GM23248 (cell line): ENCODE measurements at places on chromosomes 7 and 10.

GRCh38 chr10:17375936-17376584 is 78.3 kb downstream of the ST8SIA6 start:
- peak; percentile 8 for DNase-seq

DNA sequence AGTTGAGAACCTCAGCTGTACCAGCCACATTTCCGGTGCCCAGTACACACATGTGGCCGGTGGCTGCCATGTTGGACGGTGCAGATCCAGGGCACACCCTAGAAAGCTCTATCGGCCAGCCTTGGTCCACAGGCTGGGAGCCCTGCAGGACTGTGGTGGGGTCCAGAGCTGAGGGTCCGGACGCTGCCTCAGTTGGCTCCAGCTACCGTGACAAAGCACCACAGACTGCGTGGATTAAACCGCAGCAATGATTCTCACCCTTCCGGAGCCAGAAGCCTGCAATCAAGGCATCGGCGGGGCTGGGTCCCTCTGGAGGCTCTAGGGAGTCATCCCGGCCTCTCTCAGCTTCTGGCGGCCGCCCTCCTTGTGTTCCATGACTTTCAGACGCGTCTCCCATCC is 50.1 kb downstream of the PDGFA start:
- no peak for DNase-seq

DNA sequence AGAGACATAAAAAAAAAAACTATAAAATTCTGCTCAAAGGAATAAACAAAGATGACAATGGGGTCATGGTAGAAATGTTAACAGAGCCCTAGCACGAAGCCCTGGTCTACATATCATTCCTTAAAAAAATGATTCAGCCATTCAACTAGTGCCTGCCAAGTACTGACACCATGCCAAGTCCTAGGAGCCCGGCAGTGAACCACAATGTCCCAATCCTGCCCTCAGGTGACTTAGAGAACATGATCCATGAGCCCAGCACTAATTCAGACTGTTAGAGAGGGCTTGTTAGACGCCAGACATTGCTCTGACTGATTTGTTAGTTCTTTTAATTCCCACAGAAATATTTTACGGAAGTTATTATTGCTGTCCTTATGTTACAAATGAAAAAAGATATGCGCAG is 67.3 kb upstream of the VWC2 start:
- no peak for DNase-seq

DNA sequence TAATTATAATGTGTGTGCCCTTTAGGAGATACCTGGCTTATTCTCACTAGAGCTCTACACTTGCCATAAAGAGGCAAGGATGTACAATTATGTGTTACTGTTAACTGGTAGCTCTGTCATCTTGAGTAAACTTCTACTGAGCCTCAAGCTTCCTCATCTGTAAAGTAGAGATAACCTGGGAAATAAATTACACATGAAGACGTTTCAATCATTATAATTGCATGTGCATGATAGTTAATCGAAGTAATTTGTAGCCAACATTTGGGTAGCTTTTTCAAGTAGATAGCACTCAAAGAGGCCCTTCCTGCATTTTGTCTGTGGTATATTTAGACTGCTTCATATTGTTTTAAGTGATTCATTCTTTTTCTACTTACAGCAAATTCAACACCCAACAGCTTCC is 2.4 kb downstream of the CCT6A start:
- DNase-seq = no peak

GRCh38 chr10:47282005-47282656 is 17.9 kb upstream of the GDF10 start:
- DNase-seq = no peak

DNA sequence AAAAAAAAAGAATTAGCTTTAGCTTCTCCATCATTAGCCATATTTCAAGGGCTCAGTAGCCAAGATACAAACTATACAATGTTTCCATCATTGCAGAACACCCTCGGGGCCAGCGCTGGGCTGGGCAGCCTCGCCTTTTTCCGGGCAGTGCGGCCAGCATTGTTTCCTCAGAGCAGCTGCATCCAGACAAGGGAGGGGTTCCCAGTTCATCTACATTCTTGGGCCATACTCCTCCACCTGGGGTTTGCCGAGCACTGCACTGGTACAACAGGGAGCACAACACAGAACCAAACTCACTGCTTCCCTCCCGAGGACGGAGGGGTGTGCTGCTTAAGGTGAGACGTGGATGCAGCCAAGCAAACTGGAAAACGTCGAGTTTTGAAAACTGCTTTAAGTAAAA is 2.4 kb upstream of the PKD1L1 start:
- DNase-seq = no peak

DNA sequence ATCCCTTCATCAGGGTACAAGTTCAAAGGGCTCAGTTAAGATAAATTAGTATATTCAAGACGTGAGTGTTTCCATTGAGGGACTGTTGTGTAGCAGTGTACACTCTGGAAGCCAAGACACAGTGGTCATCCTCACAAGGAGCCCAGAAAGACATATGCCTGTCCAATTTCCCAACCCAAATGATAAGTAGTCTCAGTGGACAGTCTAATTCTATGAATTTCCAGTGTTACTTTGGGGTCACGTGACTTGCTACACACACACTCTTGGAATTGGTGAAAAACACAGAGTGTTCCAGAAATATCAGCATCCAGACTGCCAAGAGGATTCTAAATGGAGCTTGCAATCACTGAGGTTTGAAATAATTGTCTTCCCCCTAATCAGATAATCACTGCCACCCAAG is 365.1 kb downstream of the WDR11 start:
- no peak for DNase-seq

- no peak for DNase-seq
Measured at GRCh38 chr10:98257961-98258360, 10.0 kb downstream of the LOXL4 start.

- DNase-seq = no peak
Measured at GRCh38 chr7:398888-399287, 108.9 kb downstream of the FOXL3 start.

DNA sequence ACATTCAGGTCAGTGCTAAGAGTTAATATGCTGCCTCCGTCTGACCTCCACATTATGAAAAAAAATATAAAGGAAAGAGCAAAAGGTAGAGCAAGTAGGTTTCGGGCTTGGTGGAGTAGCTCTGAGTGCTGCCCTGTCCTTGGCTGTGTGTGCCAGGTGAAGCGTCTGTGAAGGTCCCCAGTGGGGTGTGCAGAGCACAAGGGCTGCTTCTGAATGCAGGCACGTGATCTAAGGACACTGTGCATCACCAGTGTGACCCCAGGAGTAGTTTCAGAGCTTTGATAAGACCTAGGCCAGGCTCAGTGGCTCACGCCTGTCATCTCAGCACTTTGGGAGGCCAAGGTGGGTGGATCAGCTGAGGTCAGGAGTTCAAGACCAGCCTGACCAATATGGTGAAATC is 36.0 kb downstream of the KLF6 start:
- DNase-seq = no peak

GRCh38 chr10:133260895-133261725 is 15.6 kb downstream of the ADAM8 start:
- DNase-seq = peak; percentile 76

- no peak for DNase-seq
Measured at GRCh38 chr10:6473430-6473829, 106.6 kb downstream of the PRKCQ start.

DNA sequence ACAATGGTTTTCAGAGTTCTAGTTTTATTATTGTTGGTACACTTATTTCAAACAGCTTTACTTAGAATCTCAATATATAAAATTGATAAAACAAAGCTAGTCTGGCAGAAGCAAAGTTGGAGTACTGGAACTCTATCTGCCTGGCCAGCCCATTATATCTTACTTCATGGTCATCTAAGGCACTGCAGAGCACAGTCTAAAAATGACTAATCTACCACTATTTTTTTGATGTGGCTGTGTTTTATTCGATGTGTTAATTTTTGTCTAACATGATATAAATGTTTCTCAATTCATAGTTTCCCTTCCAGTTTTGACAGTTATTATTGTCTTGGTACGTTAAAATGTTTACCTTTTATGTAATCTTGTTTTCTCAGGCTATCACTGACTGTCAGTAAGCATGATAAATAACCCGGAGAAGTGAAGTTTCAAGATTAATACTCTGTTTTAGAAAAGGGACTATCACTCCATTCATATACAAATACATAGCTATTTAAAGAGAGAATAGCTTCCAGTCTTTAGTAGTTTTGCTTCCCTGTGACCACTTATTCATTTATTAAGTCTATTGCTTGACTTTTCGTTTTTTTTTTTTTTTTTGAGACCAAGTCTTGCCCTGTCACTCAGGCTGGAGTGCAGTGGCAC is 60.6 kb upstream of the CSTF2T start:
- DNase-seq = no peak

DNA sequence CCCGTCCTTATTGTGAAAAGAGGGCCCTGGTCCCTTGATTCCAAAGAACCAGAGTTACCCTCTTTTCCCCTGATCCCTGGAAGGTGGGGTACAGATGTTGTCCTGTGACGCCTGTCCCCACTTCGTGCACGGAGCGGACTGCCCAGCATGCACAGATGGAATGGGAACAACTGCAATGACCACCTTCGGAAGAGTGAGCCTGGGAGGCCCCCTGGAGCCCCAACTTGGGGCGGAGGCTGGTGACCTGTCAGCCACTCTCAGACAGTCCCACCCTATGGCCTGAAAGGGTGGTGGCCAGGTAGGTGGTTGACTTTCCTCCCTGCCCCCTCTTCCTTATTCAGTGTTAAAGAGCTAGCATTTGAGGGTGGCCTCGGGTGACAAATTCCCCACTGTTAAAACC is 196.6 kb upstream of the GALNT17 start:
- DNase-seq = no peak

DNA sequence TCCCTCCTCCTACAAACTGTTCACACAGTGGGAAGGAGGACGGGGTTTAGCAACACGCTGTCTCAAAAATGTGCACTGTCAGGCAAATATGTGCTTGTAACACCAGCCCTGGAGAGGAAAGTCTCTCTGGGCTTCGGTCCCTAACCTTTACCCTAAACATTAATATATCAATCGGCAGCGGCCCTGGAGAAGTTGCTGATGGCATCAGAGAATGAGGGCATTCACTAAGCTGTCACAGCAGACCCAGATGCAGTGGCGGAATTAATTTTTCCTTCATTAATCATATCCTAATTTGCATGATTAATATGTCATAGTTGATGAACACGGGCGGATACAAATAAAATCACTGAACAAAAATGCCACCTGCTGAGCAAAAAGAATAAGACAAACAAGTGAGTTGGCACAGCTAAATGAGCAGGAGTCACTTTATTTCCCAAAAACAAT is 45.2 kb upstream of the INSIG1 start:
- DNase-seq = peak; percentile 57

- peak; percentile 92 for DNase-seq
Measured at GRCh38 chr10:5317547-5318107, 47.1 kb upstream of the UCN3 start.

- DNase-seq = peak; percentile 86
Measured at GRCh38 chr10:77643795-77644468, 6.3 kb upstream of the KCNMA1 start.

DNA sequence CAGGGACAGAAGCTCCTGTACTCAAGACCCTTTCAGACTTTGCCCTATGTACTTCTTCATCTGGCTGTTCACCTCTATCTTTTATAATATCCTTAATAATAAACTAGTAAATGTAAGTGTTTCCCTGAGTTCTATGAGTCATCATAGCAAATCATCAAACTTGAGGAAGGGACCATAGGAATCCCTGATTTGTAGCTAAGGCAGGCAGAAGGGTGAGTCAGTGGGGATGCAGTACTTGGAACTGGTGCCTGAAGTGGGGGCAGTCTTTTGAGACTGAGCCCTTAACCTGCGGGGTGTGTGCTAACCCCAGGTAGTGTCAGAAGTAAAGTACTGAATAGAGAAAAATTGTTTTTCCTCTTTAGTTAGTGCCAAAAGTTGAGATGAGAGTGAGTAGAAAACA is 6.2 kb upstream of the TMEM243 start:
- peak; percentile 45 for DNase-seq

DNA sequence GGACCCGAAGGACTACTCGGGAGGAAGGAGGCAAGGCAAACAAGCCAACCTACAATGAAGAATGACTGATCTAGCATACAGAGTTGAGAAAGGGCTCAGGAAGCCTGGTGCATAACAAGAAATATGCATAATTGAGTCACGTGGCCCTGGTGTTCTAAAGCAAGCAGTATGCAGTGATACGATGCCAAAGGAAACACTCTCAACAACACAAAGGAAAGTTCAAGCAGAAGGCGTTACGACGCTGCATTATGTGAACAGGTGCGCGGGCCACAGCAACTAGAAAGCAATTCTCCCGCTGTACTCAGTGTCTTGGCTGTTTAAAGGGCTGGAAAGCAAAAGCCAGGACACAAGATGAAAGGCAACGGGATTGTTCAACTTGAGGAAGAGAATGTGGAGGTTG is 100.8 kb downstream of the PRTFDC1 start:
- DNase-seq = no peak

GRCh38 chr10:5634918-5635317 is 31.5 kb downstream of the ASB13 start:
- no peak for DNase-seq

GRCh38 chr7:106778656-106779250 is 86.3 kb upstream of the PIK3CG start:
- DNase-seq = peak; percentile 15

DNA sequence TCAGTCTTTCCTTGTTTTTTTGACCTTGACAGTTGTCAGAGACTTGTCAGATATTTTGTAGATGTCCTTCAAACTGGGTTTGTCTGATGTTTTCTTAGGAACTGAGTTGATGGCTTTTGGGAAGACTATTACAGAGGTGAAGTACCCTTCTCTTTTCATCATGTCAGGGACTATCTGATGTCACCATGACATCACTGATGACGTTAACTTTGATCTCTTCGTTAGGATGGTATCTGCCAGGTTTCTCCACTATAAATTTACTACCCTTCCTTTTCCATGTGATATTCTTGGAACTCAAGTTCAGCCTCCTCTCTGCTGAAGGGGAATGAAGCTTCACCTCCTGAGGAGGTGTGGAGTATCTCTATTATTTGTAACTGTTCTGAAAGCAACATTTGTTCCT is 78.5 kb downstream of the SUGCT start:
- no peak for DNase-seq

DNA sequence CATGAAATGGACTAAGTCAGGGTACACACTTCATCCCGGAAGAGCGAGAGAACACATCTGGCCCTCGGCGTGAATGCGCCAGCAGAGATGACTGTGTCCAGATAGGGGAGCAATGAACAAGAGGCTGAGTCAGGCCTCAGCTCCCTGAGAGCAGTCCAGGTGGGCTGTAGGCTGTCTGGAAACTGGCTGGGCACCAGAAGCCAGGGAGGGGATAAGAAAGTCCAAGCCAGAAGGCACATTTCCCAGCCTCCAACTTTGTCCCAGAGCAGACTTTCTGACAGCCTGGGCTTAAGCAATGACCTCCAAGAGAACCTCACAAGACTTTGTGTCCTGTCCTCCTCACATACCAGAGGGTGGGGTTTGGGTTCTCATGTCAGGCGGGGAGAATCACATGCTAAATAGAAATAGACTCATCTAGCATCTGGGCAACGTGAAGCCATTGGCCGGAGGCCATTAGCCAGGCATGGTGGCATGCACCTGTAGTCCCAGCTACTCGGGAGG is 157.2 kb downstream of the ARHGAP12 start:
- peak; percentile 90 for DNase-seq

DNA sequence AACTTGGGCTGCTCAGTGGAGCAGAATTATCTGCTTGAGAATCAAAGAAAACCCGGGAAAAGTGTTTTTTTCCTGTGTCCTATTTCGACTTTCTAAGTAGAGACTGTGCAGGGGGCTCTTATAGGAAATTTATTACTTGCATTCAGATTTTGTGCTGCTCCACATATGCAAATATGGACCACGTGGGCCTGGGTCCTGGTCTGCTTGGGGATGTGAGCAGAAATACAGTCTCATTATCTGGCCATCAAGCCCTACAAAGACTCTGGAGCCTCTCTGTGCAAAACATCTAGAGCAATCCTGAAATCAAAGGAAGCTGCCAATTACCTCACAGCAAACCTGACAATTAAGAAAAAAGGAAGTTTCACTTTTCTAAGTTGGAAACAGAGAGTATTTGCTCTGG is 216.9 kb downstream of the LRMDA start:
- no peak for DNase-seq
